T-helper 2 cell treated with Interferon-gamma antibody and Interleukin-4, amounts not matched to agents 100 ng/mL and 5 ng/mL, for 36 hours (primary cell): ENCODE measurements at places on chromosomes 16 and 17. TPM values are rescaled to one million over a fixed set of nuclear protein-coding genes. Genes with fewer than 3 reads are reported as not detected.

The MYH13 gene
- not detected in 2 replicates for total RNA-seq

The PERCC1 gene
- total RNA-seq: not detected in 2 replicates

The ERAL1 gene
- total RNA-seq: 45.1 and 47.8 TPM in 2 replicates

The DYNLRB2 gene
- total RNA-seq: 0.36 TPM in 1 of 2 replicates, not detected in the other

The NATD1 gene
- 1.0 and 1.1 TPM in 2 replicates for total RNA-seq

The CD300LB gene
- total RNA-seq: not detected in 2 replicates

The ASGR1 gene
- total RNA-seq: 0.91 and 1.8 TPM in 2 replicates

The KRT27 gene
- total RNA-seq: not detected in 2 replicates

The ARL5C gene
- total RNA-seq: not detected in 2 replicates

The SOX15 gene
- total RNA-seq: 0.25 and 0.50 TPM in 2 replicates

The ZNHIT3 gene
- total RNA-seq: 35.2 and 36.6 TPM in 2 replicates

The CRYM gene
- not detected in 2 replicates for total RNA-seq
